Upper lobe of right lung (tissue), 1 donor: ENCODE measurements at places on chromosomes 3 and 15.

GRCh38 chr15:65055201-65055870 is 10.1 kb downstream of the SLC51B start:
- no peak for DNase-seq

DNA sequence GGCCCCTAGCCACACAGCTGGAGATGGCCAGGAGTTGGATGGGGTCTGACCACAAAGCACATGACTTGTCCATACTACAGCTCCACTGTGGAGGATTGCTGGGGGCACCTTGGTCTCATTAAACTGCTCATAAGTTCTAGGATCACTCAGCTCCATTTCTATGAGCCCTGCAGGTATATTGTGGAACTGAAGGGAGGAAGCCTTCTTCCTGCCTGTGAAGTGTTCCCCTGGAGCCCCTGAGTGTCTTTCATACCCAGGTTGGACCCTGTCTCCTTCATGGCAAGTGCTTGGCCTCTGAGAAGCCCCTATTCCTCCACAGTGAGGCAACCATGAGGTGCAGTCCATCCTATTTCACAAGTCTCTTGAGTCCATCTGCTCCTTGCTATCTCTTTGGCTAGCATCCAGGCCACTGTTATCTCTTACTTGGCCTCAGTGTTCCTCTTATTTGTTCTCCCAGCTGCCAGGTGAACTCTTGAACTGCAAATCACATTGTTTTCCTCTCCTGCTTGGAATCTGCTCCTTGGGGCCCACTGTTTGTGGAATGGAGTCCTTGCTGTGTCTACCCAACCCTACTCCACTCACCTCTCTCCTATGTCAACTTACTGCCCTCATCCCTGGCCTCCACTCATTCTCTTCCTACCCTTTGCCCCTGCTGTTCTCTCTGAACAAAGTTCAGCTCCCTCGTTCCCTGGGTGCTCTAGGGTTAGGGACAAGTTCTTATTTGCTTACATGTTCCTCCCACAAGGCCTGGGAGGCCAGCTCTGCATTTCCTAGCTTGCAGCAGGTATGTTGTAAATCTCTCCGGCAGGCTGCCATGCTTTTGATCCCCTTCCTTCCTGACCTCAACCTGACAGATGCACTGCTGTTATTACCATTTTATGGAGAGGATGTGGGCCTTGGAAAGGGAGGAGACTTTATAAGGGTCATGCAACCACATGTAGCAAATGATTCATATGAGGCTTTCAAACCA is 1.2 kb downstream of the ACOX2 start:
- DNase-seq: no peak

- DNase-seq: no peak
Measured at GRCh38 chr3:61617651-61618050, 56.3 kb downstream of the PTPRG start.

- DNase-seq: no peak
Measured at GRCh38 chr15:95658799-95659198, 671.7 kb upstream of the NR2F2 start.

DNA sequence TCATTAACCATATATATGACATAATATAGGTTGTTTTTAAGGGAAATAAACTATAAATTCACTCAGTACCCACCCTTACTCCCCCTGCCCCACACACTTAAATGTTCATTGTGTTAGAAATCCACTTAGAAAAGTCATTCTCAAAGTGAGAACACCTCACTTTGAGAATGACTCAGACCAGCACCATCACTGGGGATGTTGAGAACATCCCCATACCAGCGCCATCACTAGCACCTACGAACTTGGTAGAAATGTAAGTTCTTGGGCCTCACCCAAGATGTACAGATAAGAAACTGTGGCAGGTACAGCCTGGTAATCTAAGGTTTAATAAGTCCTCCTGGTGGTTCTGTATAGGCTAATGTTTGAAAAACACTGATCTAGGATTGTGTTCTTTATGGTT is 362.6 kb downstream of the LPP start:
- DNase-seq: no peak

GRCh38 chr15:63970621-63971426 is 75.5 kb downstream of the DAPK2 start:
- no peak for DNase-seq

DNA sequence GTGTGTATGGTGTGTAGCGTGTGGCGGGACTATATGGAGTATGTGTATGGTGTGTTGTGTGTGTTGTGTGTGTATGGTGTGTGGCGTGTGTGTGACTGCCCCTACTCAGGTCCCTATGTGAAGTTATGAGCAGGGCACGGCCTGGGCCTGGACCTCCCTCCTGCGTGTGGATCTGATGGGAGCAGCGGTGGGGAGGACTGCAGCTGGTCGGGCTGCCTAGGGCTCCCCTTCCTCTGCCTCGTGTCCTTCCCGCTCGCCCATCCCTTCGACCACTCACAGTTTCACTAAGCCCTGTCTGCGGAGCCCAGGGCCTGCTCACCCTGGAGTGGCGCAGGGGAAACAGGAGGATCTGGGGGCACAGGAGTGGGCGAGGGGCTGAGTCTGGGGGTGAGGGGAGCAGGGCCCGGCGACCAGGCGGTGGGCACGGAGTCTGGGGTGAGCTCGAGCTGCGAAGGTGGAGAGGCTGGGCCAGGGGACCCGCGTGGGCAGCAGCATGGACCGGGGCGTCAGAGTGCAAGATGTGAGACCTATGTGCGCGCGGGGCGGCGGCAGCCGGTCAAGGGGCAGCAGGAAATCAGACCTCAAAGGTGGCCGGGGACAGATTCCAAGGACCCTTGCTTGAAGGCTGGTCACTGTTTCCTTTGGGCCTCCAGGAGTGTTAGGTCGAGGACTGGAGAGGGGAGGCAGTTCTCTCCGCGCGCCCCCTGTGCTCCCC is 26.6 kb downstream of the GABRA5 start:
- no peak for DNase-seq

- DNase-seq: no peak
Measured at GRCh38 chr15:39786447-39787056, 3.9 kb upstream of the FSIP1 start.

DNA sequence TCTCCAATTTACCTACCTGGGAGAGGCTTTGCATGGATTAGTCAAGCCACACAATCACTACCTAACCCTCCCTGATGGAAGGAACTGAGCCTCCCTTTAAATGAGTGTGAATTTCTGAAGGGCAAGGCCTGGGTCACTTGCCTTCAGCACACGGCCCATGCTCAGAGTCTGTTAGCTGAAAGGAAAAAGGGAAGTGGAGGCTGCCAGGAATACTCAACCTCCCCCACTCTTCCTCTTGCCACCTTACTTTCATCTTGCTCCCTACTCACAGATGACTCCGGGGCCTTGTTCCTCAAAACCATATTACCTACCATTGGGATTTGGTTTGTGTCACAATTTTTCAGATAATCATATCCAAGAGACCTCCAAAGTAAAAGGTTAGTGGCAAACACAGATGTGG is 220.0 kb downstream of the ABHD5 start:
- no peak for DNase-seq
